ENCODE measurements at places on chromosomes 4 and X.

- DNase-seq: no peak
These were observed 80.3 kb downstream of the PPEF2 start for GRCh38 chr4:75821966-75822365.

DNA sequence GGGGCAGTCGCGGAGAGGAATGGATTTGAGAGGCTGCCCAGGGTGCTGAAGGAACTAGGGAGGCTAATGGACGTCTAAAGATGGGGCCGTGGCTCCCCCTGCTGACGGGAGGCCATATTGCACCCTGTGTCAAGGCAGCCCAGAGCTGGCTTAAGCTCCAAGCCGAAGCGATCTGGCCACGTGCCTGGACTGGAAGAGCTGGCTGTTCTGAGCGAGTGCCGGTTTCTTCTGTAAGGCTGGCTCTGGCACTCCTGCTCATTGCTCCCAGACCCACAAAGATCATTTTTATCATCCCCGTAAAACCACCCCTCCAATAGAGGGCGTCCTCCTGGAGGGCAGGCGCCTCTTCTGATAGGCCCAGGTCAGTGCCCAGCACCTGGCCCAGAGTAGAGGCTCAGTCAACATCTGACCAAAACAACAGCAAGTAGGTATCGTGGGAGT lies 5.6 kb downstream of the PNCK start:
- DNase-seq: peak; percentile 83

- peak; percentile 2 for DNase-seq
These were observed 33.2 kb downstream of the HMX1 start for GRCh38 chr4:8838296-8838960.

- no peak for DNase-seq
These were observed 6.8 kb downstream of the MAEA start for GRCh38 chr4:1296324-1297022.

DNA sequence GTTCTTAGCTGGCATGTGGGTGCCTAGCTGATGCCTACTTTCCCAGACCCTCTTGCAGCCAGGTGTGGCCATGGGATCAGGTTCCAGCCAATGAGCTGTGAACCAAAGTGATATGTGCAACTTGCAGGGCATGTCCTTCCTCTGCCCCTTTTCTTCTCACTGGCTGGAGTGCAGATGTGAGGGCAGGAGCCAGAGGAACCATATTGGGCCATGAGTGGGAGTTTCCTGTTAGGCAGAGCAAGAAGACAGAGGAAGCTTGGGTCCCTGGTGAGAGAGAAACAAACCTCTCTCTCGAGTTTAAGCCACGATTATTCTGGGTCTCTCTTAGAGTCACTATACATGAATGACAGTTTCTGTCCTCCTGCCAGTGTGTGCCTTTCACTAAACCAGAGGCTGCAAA lies 120.4 kb upstream of the STX18 start:
- no peak for DNase-seq

Measured in D341Med (cell line).